GM23338 (cell line): ENCODE measurements at places on chromosomes 12 and 14. TPM values are rescaled to one million over a fixed set of nuclear protein-coding genes. Genes with fewer than 3 reads are reported as not detected.

DNA sequence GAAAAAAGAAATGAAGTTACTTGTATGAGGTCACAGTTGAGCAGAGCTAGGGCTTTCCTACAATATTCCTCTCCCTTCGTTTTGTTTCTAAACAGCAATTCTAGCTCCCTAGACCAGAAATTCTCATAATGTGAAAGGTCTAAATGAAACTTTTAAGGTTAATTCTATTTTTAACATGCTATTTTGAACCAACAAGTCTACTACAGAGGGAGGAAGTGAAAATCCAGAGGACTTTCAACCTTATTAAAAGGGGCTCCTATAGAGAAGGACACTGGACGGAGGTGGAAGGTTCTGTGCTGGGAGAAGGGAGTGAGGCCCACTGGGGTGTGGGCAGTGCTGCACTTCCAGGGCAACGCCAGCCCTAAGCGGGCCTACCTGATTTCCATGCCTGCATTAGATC is 13.4 kb downstream of the GSG1 start:
- DNase-seq = no peak

DNA sequence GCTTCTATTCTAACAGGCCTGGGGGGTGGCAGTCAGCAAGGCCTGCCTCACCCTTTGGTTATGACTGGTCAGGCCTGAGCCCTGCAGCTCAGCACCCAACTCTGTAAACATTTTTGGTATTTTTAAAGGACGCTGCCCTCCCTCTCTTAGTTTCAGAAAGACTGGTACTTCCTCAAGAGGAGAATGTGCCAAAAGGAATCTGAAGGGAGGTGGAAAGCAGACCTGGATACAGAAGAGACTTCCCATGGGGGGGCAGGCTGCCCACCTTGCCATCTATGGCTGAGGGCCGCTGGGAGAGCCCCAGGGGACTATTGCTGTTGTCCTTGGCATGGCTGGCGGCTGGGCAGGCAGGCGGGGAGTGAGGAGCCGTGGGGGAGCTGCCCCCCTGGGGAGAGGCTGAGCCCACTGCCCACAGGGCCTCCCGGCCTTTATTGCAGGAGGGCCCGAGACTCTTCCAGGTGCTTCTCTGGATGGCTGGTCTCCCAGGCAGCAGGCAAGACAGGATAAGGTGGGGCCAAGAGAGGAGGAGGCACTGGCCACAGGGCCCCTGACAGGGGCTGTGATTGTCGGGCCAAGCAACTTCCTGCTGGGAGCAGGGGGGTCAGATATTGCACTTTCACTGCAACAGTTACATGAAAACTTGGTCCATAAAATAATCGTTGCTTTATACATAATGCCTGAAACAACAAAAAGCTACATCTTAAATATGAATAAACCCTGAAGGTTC is 3.5 kb downstream of the ARL6IP4 start:
- DNase-seq = no peak

Gene DACT1
- 23.6 and 26.6 TPM in 2 replicates for total RNA-seq

DNA sequence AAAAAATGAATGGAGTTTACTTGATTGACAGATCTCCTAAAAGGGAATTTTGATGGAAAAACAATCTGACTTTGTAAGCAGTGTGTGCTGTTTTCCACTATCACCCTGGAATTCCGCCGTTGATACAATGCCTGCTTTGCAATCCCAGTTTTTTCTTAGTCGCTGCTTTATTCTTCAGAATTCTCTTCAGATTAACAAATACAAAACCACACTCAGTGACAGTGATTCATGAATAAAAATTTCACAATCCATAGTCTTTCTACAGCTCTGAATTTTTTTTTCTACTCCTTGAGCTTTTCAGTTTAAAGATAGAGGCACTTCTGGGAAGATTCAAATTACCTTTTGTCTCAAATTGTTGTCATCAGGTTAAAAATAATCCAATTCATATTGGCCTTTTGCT is 44.6 kb upstream of the KITLG start:
- DNase-seq = no peak

- DNase-seq = no peak
Observed at GRCh38 chr14:75373616-75374015, 54.2 kb upstream of the JDP2 start.

DNA sequence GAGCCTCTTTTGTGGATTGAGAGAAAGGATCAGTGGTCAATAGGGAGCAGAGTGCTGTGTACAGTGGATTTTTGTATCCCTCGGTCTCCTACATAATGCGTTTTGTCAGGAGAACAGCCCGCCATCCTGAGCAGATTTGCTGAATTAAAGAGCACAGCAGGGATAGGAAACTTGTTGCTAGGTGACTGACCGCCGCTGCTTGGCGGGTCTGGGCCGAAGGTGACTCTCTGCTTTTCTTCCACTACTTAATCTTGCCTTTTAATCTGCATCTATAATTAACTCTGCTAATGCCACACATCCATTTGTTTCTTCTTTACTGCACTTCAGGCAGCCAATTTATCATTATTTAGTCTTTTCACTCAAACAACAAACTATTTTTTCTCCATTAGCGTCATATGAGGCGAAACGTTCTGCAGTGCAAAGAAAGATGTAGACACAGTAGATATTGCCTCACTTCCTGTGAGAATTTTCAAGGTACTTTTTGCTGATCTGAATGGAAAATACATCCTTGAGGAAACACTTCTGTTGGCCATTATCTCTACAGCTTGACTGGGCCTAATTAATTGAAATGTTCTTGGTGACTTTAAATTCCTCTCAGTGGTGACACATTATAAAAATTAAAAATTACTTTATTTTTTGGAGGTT is 108.0 kb downstream of the PPM1A start:
- DNase-seq = peak; percentile 73

- no peak for DNase-seq
Observed at GRCh38 chr14:52240623-52241022, 26.9 kb upstream of the PTGDR start.

Gene SLC7A8
- 105 and 117 TPM in 2 replicates for total RNA-seq

Gene HOXC9
- total RNA-seq = not detected in 2 replicates

- no peak for DNase-seq
Observed at GRCh38 chr12:64797156-64797555, 27.3 kb upstream of the TBC1D30 start.

DNA sequence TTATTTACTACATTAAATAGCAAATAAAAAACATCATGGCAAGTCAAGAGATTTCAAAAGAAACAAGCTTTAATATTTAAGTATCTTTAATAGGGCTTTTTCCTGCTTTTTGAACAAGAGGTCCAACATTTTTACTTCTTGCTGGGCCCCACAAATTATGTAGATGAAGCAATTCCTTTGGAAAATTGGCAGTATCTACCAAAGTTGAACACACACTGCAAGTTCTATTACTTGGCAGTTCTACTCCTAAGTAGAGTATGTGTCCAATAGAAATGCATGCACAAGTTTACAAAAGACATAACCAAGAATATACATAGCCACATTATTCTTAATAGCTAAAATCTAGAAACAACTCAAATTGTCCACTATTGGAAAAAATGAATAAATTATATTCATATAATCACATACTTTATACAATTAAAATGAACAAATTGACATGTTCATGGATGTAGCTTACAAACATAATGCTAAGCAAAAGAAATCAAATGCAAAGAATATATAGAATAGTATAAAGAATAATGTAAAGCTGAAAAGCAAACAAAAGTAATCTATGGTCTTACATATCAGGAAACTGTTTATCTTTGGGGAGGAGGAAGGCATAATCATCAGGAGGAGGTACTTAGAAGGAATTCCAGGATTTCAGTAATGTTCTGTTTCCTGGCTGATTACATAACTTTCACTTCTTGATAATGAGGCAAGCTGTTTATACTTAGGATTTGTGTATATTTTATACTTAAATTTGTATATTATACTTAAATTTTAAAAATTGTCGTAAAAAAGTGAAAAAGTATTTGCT is 6.5 kb upstream of the TMBIM4 start:
- DNase-seq = no peak

DNA sequence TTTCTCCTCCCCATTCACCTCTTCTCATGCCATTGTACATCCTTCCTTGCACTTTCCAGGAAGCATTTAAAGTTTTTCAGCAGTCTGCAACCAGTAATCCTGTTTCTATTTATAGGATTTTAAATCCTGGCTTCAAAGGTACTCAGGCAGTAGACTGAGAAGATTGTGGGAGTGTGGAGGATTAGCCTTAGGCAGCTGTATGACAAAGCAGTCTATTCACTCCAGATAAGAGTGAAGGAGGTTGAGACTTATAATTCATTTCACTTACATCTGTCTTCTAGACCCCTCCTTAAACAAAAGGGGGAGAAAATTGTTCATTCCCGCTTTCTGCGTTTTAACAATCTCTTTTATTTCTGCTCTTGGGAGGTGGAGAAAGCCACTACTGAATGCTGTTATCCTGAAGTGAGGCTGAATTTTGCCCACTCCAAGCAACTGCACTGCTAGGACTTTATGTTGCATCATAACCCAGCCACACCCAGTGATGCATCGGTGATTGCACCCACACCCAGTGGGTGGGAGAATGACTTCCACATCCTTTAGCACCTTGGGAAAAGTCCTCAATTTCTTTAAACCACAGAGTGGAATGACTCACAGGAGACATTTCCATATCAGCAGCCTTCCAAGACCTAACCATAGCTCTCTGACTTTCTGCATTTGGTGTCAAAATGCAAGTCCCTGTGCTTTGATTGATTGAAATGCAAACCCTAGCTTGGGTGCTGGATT is 382.5 kb upstream of the ATP2B1 start:
- DNase-seq = no peak

DNA sequence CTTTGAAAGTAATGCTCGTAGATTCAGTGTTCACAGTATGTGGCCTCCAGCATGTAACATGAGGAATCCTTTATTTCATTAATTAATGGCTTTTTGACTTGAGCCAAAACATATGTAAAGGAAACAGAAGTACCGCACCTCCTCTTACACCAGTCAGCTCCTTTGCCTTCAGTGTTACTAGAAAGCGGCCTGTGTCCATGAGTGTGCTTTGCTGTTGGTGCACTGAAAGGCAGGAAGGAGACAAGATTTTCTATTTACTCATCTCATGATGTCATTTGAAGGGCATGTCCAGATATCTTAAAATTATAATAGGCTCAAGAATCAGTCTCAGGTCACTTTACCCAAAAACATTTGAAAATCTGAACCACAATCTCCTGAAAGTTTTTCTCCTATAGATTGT is 9.9 kb upstream of the CCT2 start:
- DNase-seq = no peak

DNA sequence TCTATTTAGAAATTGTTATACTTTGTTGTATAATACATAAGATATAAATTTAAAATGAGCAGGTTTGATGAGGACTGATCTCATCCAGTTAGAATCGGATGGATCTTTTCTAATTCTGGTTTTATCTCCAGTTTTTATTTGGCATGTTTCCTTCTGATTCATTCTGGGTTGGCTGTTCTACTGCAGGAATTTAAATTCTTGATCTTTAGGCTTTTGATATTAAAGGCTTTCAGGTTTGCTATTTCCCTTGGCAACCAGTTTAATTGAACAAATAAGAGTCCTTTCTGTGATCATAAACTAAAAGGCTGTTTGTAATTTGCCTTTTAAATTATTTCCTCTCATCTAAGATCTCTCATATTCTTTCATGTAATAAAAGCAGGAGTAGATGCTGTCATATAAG is 83.4 kb downstream of the PDE6H start:
- DNase-seq = no peak

DNA sequence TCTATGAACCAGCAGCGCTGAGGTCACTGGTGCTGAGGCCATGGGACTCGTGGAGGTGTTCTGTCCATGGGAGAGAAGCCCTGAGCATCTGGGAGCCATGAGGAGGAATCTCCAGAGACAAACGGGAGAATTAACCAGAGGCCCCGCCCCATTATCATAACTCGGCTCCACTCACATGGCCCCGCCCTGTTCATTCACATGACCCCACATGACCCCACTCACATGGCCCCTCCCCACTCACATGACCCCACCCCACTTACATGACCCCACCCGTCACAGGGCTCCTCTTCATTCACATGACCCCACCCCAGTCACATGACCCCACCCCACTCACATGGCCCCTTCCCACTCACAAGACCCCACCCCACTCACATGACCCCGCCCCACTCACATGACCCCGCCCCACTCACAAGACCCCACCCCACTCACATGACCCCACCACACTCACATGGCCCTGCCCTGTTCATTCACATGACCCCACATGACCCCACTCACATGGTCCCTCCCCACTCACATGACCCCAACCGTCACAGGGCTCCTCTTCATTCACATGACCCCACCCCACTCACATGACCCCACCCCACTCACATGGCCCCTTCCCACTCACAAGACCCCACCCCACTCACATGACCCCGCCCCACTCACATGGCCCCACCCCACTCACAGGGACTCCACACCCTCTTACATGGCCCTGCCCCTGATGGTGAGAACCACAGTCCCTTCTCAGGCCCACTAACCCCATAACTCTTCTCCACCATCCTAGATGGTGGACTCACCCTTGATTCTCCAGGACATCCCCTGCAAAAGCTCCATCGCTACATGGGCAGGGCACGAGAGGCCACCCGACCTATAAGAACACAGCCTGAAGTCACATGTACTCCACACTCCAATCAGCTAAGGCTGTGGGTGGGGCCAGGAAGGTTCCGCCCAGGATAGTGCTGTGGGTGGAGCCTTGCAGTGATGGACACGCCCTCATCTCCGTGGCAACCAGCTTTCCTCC is 151.1 kb upstream of the SFSWAP start:
- peak; percentile 38 for DNase-seq

DNA sequence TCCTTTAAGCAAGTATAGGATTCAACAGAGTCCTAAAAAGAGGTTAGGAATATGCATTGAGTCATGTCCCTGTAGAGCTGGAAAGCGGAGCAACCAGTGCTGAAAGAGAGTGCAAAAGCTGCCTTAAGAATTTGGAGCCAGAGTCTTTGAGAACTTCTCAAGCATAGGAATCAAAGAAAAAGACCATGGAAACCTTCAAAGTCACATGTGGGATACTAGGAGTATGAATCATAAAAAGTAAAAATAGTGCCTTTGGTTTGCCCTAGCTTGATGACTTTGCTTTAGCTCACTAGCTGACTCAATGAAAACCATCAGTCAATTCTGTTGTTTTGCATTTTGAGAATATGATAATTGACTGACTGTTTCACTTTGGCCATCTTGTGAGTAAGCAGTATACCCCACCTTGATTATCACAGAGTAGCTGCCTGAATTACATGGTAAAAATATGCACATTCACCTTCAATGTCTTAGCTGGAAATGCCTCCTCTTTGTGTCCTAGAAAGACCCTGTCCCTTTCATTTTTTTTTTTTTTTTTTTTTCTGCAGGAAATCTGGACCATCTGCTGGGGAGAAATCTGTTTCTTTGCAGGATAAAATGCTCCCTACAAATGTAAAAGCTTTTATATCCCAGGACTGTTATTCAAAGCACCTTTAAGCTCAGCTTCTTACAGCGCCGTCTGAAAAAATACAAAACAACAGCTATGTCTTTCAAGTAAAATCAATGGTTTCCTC is 248.6 kb upstream of the KRR1 start:
- DNase-seq = no peak

Gene MIPOL1
- 21.7 and 24.8 TPM in 2 replicates for total RNA-seq

- DNase-seq = no peak
Observed at GRCh38 chr12:71266606-71267005, 108.8 kb upstream of the TSPAN8 start.

DNA sequence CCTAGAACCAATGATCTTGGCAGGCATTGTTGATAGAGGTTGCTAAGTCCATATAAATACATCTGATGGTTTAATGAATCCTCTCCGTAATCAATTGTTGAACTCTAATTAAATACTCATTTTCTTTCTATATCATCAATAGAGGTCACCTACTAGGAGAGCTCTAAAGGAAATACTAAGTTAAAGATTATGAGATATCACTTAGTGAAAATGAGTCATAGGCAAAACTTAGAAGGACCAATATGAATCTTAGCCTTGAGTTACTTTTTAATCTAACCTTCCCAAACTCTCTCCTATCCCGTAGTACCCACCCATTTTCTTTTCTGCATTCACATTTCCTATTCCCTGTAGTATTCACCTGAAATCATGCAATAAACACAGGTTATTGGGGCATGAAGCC is 50.2 kb downstream of the MBIP start:
- no peak for DNase-seq

Gene PTPRO
- 1.5 and 5.4 TPM in 2 replicates for total RNA-seq
